ENCODE measurements at places on chromosomes 16 and 17. TPM values are rescaled to one million over a fixed set of nuclear protein-coding genes. Genes with fewer than 3 reads are reported as not detected.

CMTM2 gene
- not detected for total RNA-seq

BMERB1 gene
- 87.1 TPM for total RNA-seq

HOXB13 gene
- 2.3 TPM for total RNA-seq

GAST gene
- not detected for total RNA-seq

ABI3 gene
- not detected for total RNA-seq

PIRT gene
- not detected for total RNA-seq

LGALS9B gene
- not detected for total RNA-seq

POLR2C gene
- 106 TPM for total RNA-seq

KRTAP4-4 gene
- total RNA-seq: not detected

AIPL1 gene
- total RNA-seq: not detected

HS3ST3B1 gene
- 0.49 TPM for total RNA-seq

GHDC gene
- 19.4 TPM for total RNA-seq

CHD9 gene
- total RNA-seq: 17.2 TPM

NPW gene
- total RNA-seq: 1.2 TPM

TPSAB1 gene
- total RNA-seq: not detected

RAPGEFL1 gene
- 2.4 TPM for total RNA-seq

SOX9 gene
- 9.8 TPM for total RNA-seq

LRRC75A gene
- total RNA-seq: 0.89 TPM

P2RX5 gene
- 23.6 TPM for total RNA-seq

GNG13 gene
- total RNA-seq: not detected

NLRC5 gene
- 5.6 TPM for total RNA-seq

KCNG4 gene
- total RNA-seq: not detected

SF3B3 gene
- total RNA-seq: 226 TPM

All from A549 treated with DMSO at 1 μM for 4 hours (cell line).